ENCODE measurements at places on chromosomes 2 and 18.

- no peak for DNase-seq
Observed at GRCh38 chr18:35514752-35515459, 17.1 kb upstream of the INO80C start.

GRCh38 chr2:236802862-236803261, 233.2 kb downstream of the ACKR3 start:
- DNase-seq, result no peak

- DNase-seq, result no peak
Observed at GRCh38 chr18:22020867-22021370, 148.5 kb upstream of the GATA6 start.

DNA sequence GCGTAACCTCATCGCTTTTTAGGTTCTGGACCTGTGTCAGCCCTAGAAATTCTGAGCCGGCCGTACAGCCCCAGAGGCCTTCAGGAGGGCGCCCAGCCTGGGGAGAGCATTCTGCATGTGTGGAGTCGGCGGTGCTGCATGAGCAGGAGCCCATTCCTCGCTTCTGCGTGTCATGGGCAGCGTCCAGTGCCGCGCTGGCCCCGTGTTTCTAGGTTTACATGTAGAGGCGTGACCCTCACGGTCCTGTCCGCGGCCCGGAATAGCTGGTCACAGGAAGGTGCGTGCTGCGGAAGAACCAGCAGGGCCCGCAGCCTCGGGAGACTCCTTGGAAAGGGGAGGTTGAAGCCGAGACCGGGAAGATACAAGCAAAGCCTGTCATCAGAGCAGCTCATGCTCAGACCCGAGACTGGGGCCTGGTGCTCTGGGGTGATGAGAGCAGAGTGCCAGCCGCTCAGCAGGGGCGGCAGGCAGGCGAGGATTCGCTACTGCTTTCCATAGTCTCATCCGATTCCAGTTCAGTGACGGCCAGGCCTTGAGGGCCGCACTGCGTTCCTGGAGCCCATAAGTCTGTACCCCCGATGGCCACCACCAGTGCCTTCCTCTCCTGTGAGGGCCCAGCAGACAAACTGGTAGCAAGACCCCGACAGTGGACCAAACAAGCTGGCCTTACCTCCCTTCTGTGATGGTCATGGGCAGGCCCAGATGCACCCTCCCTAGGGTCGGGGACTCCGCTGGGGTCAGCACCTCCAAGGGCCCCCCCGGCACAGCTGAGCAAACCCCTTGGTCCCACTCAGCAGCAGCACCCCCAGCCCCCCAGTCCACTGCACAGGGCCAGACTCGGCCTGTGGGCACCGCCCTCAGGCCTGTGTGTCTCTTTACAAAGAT, 15.6 kb upstream of the NFATC1 start:
- DNase-seq, result no peak

DNA sequence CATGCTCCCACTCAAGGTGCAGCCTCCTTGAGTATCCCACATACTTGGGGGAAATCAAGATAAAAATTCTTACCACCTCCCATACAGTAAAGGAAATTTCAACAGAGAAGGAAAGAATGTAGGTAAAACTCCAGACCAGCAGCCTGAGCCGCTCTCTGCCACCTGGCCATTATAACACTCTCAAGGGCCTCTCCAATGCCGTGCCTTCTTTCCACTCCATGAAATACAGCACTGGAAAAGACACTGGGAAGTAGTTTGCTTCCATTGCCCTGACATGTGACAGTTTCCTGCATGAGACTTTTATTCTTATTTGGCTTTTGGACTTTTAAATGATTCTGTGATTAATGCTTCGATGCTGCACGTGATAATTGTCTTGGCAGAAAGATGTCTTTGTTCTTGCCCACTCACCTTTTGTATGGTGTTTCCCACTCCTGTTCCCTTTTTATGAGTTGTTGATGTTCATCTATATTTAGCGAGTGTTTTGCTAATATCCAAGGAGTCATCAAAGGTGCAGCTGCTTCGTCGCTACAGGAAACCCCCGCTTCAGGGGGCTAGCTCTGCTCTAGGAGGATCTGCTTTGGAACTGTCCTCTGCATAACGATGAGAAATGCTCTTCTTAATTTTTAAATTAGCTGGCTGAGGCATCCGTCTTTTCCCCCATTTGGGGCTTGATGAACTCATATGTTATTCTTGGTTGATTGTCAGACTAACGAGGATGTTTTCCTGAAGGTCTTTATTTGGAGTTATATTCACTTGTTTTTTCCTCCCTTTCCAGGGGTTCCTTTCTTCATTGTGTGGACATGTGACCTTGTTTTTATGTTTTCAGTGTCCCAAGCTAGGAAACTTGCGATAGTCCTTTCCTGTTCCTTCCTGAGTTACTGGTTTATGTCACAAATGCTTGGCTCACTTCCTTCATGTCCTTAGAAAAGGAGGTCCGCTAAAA, 179.4 kb downstream of the TXNL1 start:
- DNase-seq, result no peak

DNA sequence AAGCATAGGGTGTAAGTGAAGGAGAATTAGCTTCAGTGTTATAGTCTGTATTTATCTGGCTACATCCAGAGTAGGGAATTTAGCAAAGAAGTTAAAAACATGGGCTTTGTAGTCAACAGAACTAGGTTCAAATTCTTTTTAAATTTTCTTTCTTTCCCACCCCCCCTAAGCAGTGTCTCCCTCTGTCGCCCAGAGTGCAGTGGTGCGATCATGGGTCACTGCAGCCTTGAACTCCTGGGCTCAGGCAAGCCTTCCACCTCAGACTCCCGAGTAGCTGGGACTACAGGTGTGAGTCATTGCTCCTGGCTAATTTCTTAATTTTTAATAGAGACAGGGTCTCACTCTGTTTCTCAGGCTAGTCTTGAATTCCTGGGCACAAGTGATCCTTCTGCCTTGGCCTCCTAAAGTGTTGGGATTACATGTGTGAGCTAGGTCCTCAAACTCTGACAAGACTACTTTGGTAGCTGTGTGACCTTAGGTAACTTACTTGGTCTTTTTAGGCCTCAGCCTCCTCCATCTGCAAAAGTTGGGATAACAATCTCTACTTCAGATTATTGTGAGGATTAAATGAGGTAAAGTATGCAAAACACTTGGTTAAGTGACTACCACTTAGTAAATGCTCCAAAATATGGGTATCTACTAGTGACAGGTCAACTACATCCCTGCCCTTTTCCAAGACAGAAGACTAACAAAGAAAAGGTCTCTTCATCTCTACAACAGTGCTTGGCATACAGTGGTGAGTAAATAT, 17.8 kb downstream of the DOK1 start:
- DNase-seq, result no peak

GRCh38 chr2:46258937-46259776, 38.0 kb upstream of the EPAS1 start:
- no peak for DNase-seq

GRCh38 chr2:38176619-38177021, 100.7 kb upstream of the CYP1B1 start:
- DNase-seq, result no peak

DNA sequence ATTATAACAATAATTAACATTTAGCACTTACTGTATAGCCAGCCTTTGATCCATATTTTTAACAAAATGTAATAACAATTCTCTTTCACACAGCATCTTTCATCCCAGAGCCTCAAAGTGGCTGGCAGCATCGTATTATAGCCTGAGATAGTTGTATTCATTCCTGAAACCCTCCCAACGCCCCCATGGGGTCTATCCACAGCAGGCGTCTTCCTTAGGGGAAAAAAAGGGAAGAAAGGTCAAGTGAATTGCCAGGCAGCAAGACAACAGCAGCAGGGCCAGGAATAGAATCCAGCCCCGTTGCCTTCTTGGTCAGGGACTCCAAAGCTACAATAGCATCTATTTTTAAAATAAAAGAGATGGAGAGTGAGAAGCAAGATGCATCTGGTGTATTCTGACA, 424.4 kb upstream of the ID2 start:
- DNase-seq, result no peak

- DNase-seq, result no peak
Observed at GRCh38 chr18:56489893-56490292, 148.5 kb downstream of the TXNL1 start.

DNA sequence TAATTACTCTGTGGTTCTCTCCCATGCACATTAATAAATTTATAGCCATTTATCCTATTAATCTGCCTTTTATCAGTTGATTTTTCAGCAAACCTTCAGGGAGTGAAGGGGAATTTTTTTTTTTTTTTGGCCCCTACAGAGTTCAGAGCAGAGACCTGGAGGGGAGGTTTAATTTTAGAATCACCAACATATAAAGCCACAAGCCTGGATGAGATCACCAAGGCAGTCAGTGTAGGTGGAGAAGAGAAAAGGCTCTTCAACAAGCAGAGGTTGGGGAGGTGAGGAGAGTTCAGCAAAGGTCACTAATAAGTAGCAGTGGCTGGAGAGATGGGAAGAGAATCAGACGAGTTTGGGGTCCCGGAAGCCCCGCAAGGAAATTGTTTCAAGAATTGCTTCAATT, 48.4 kb upstream of the SPTBN1 start:
- DNase-seq, result no peak

- no peak for DNase-seq
Observed at GRCh38 chr2:25586726-25587144, 86.6 kb downstream of the DTNB start.

DNA sequence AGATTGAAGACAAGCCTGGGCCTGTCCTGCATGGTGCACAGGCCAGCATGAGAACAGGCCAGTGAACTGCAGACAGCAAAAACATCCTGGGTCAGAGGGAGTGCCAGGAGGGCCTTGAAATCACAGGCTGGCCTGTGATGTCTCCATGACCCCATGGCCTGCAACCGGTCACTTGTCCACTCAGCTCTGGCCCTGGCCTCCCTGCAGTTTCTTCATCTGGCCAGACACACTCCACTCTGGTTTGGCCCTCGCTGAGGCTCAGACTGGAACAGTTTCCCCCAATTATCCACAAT, 12.6 kb downstream of the CYRIA start:
- no peak for DNase-seq

DNA sequence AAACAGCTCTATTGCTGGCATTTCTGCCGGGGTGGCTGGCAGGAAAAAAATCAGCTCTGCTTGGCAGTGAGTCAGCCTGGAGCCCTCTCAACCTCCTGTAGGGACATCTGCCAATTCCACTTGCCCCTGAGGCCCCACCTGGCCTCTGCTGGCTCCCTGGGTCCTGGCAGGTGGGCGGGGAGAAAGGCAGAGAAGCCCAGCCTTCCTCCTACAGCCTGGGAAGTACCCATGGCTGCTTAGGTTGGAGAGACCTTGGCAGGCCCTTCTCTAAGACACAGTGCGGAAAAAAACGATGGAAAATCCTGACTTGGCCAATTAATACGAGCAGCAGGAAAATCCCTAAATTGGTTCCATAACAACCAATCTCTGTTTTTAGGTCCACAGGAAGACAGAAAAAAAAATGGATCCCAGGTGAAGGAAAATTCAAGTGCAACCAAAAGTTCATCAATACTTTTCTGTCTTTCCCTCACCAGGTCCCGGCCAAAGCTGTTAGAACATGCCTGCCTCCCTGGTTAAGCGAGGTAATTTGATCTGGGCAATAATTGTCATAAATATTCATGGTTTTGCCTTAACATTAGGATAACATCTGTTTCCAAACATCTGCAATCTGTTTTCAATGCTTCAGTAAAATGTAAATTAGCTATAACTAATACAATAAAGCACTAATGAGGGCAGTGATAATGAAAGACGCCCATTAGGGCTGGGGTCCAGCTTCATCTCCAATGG, 245.9 kb downstream of the TFCP2L1 start:
- DNase-seq, result no peak

Data from GM19239 (cell line).